ENCODE measurements at places on chromosomes 16 and 17.

GRCh38 chr17:59094861-59095530 is 11.7 kb downstream of the TRIM37 start:
- DNase-seq = no peak

GRCh38 chr17:2140683-2141082 is 85.8 kb downstream of the HIC1 start:
- no peak for DNase-seq

DNA sequence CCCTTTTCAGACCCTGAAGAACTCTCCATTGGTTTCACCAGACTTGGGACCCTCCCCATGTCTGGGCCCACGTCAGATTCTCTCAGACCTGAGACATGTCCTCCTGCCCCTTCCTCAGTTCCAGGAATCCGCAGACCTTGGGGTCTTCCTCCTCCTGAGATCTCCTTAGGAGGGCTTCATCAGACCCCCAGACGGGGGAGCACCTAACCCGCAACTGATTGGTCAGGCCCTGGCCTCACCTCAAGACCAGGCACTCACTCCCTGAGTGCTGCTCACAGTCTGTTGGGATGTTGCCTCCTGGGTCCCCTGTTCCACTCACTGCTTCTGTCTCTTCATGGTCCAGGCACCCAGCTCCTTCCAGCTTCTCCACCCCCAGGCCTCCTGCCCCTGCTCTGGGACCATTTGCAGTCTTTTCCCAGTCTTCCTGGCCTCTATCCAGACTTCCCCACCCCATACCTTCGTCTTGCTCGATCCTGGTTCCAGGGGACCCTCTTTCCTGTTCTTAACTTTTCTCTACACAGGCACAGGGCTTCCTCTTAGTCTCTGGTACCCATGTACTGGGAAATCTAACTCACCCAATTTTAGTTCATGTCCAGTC is 1.2 kb downstream of the GID4 start:
- no peak for DNase-seq

GRCh38 chr16:82675300-82675699 is 48.5 kb downstream of the CDH13 start:
- DNase-seq = no peak

DNA sequence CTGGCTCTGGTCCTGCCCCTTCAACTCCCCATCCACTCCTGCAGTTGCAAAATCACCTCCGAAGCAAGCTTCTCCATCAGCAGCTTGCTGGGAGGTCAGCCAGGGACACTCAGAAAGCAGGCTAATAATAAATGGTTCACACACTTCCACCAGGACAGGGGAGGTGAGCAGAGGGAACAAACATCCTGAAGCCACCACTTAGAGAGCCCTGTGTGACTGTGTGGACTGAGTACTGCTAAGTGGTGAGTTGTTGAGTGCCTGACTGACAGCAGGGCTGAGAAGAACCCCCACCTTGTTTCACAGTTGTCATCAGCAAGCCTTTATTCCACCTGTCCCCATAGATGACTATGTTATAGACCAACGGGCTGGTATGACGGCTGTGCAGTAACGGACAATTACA is 213.9 kb downstream of the CBLN1 start:
- no peak for DNase-seq
